ENCODE measurements at places on chromosomes 16 and 17. TPM values are rescaled to one million over a fixed set of nuclear protein-coding genes. Genes with fewer than 3 reads are reported as not detected.

DNA sequence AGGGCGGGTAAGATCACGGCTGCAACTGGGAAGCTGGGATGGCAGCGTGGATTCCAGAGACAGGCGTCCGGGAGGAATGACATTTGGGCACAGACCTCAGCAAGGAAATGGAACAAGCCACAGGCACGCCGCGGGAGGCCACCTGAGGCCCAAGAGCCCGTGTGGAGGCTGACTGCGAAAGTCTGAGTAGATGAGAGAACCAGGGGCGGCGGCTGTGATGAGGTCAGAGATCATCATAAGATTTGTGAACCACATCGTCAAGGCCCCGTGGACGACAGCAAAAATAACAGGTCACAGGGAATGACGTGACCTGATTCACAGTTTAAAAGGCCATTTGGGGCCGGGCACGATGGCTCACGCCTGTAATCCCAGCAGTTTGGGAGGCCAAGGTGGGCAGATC lies 48.2 kb downstream of the MRM3 start:
- no peak for DNase-seq

DNA sequence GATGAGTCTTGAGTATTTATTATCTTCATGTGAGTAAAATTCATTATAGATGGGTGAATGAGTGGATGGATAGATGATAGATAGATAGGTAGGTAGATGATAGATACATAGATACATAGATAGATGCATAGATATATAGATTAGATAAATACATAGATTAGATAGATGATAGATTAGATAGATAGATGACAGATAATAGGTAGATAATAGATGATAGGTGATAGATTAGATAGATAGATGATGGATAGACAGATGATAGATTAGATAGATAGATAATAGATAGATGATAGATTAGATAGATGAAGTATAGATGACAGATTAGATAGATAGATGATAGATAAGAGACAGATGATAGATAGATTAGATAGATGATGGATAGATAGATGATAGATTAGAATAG lies 21.8 kb upstream of the WFIKKN2 start:
- no peak for DNase-seq

- DNase-seq, result no peak
These were observed 389.8 kb downstream of the SNX29 start for GRCh38 chr16:12366313-12366712.

- no peak for DNase-seq
These were observed 60.0 kb downstream of the USP22 start for GRCh38 chr17:20982589-20983358.

The STAC2 gene
- 0.11 TPM for total RNA-seq

The CHP2 gene
- total RNA-seq, result not detected

The GLTPD2 gene
- total RNA-seq, result not detected

The ACSM5 gene
- not detected for total RNA-seq
